ENCODE measurements at places on chromosomes 1 and 21. TPM values are rescaled to one million over a fixed set of nuclear protein-coding genes. Genes with fewer than 3 reads are reported as not detected.

- peaks cover 3% of the 10 kb centered on the region for H3K4me1 ChIP-seq
- no peak overlapping the region for H3K4me3 ChIP-seq
- DNase-seq = no peak
- H3K27ac ChIP-seq = no peak overlapping the region
- H3K36me3 ChIP-seq = no peaks in the 10 kb centered on the region
- H3K27me3 ChIP-seq = no peaks in the 10 kb centered on the region
Observed at GRCh38 chr1:198919667-198920398, 281.0 kb downstream of the PTPRC start.

Gene LRRIQ3
- 0.23 TPM for total RNA-seq

DNA sequence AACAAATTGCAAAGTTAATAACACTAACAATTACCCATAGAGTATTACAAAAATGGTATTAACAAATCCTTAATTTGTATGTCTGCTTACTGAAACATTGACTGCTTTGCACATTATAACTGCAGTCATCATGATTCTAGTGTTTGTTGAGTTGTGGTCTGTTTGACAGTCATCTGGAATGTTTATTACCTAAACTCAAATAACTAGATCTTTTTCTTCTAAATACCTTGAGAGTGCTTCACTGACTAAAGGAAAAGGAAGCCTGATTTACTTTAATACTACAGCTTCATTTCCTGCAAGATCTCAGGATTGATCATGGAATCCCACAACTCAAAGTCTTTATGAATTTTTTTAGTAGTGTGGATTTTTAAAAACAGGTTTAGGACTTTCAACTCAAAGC lies 70.0 kb downstream of the HMCN1 start:
- no peaks in the 10 kb centered on the region for H3K4me1 ChIP-seq
- H3K36me3 ChIP-seq = no peaks in the 10 kb centered on the region
- no peak overlapping the region for H3K27ac ChIP-seq

GRCh38 chr1:59355361-59355760 lies 58.5 kb downstream of the FGGY start:
- H3K27me3 ChIP-seq = no peaks in the 10 kb centered on the region
- H3K36me3 ChIP-seq = no peaks in the 10 kb centered on the region
- no peak overlapping the region for H3K4me3 ChIP-seq
- no peaks in the 10 kb centered on the region for H3K4me1 ChIP-seq
- no peak overlapping the region for H3K27ac ChIP-seq

- DNase-seq = no peak
- H3K27me3 ChIP-seq = no peaks in the 10 kb centered on the region
- H3K4me1 ChIP-seq = peaks cover 18% of the 10 kb centered on the region
- no peaks in the 10 kb centered on the region for H3K36me3 ChIP-seq
- H3K4me3 ChIP-seq = no peak overlapping the region
Observed at GRCh38 chr1:231055271-231055670, 15.2 kb upstream of the FAM89A start.

Gene WLS
- total RNA-seq = 70.6 TPM

DNA sequence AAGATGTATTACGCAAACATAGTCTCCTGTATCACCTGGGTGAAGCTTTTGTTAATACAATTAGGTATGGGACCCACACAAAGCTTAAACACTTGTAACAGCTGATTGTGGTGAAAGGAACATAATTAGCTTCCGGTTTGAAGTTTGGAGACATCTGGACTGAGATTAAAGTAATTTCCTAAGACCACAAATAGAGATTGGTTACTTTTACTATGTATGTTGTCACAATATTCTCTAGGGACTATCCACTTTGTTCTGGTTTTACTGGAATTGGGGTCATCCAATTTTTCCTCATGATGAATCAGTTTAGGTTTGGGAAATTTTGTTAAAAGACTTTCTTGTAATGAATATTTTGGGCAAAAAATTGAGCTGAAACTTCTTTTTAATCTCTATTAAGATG lies 71.8 kb upstream of the SAMSN1 start:
- H3K4me3 ChIP-seq = no peak overlapping the region
- no peaks in the 10 kb centered on the region for H3K27me3 ChIP-seq
- no peaks in the 10 kb centered on the region for H3K36me3 ChIP-seq
- DNase-seq = no peak
- no peak overlapping the region for H3K27ac ChIP-seq

DNA sequence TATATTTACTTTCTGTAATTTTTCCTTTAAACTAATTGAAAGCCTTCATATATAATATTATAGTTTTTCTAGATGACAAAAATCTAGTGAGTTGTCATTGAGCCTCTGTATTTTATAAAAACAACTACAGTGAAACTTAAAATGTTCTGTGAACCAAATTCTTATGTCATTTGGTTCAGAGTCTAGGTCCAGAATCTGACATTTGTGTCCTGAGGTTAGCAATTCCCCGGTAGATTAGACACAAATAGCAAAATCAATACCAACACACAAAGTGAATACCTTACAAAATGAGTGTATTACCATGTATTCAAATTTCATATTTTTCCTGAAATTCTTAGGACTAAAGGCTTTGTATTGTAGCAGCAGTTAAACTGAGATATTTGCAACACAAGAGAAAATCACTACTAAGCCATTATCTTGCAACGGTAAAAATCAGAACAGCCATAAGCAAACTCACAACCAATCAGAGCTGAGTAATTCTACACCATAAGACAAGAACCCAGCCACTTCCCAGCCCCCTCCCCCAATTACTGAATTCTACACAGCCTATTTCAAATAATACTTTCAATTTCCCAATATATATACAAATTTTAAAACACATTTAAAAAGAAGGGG lies 573.5 kb downstream of the SMYD3 start:
- H3K36me3 ChIP-seq = no peaks in the 10 kb centered on the region
- no peaks in the 10 kb centered on the region for H3K27me3 ChIP-seq
- H3K27ac ChIP-seq = no peak overlapping the region
- H3K4me1 ChIP-seq = no peaks in the 10 kb centered on the region
- H3K4me3 ChIP-seq = no peak overlapping the region

- DNase-seq = no peak
- no peak overlapping the region for H3K4me3 ChIP-seq
- no peaks in the 10 kb centered on the region for H3K27me3 ChIP-seq
- H3K36me3 ChIP-seq = no peaks in the 10 kb centered on the region
- no peaks in the 10 kb centered on the region for H3K4me1 ChIP-seq
Observed at GRCh38 chr1:35714921-35715567, 3.6 kb downstream of the C1orf216 start.

DNA sequence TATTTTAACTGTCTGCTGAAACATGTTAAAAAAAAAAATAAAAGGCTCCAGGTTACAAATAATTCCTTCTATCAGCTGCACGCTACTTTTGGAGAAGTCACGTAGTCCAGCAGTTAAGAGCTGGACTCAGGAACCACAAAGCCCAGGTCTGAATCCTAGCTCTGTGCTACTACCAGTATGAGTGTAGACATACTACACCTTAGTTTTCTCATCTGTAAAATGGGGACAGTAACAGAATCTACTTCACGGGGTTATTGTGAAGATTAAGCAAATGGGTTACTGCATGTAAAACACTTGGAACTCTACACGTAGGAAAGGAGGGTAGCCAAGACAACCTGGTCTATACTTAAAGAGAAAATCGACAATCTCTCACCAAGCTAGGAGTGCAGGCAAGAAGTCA lies 48.3 kb downstream of the TARBP1 start:
- no peak for DNase-seq
- H3K27me3 ChIP-seq = no peaks in the 10 kb centered on the region

Gene C1QA
- not detected for total RNA-seq

DNA sequence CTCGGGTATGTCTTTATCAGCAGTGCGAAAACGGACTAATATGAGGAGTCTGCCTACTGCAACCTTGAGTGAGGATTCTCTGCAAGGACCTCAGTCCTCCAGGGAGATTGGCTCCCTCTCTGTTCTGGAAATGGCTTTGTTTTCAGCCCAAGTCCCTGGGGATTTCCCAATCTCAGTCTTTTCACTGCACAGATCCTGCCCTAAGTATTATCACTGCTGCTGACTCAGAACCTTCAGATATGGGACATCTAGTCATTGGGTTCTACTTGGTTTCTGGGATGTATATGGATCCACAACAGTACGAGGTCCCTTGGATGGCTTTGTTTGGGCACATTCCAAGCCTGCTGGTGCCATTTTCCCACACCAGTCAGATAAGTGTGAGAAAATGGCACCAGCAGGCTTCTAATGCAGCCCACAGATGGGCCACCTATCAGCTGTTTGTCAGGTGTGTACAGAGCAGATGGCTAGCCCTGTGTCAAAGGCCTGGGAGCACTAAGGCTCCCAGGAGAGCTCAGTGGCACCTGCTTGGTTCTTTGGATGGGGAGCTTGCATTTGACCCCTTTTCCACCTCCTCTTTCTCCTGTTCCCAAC lies 27.4 kb downstream of the ELF3 start:
- H3K27ac ChIP-seq = peak overlapping the region; percentile 51
- no peak for DNase-seq
- no peaks in the 10 kb centered on the region for H3K27me3 ChIP-seq
- no peak overlapping the region for H3K4me3 ChIP-seq

Gene KCNK2
- total RNA-seq = 0.49 TPM

GRCh38 chr21:40976198-40977109 lies 129.5 kb upstream of the DSCAM start:
- H3K4me3 ChIP-seq = no peak overlapping the region
- peaks cover 17% of the 10 kb centered on the region for H3K4me1 ChIP-seq
- no peaks in the 10 kb centered on the region for H3K36me3 ChIP-seq
- no peaks in the 10 kb centered on the region for H3K27me3 ChIP-seq
- DNase-seq = no peak
- H3K27ac ChIP-seq = peak overlapping the region; percentile 14

Gene CELA2A
- not detected for total RNA-seq

Gene SLC9C2
- not detected for total RNA-seq

- no peak for DNase-seq
- H3K27me3 ChIP-seq = no peaks in the 10 kb centered on the region
- no peak overlapping the region for H3K27ac ChIP-seq
- no peaks in the 10 kb centered on the region for H3K36me3 ChIP-seq
Observed at GRCh38 chr1:198922638-198923430, 284.0 kb downstream of the PTPRC start.

Gene RNU1-2
- 1,622 TPM for total RNA-seq

DNA sequence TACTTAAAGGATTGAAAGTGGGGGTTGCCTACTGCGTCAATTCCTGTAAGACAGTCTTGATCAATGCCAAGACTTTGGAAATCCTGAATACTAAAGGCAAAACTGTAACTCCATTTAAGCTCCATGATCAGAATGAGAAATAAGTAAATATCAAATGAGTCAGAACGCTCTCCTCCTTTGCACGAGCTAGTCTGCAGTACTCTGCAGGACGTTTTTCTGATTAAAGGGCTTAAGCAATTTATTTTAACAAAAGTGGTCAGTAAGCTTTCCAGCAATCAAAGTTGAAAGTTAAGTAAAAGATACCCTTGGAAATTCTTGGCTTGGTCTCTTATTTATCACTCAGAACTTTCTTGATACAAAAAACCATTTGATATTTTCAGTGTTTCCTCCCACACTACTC lies 35.7 kb upstream of the ARHGAP29 start:
- no peaks in the 10 kb centered on the region for H3K4me1 ChIP-seq
- H3K36me3 ChIP-seq = no peaks in the 10 kb centered on the region
- H3K4me3 ChIP-seq = no peak overlapping the region
- H3K27me3 ChIP-seq = no peaks in the 10 kb centered on the region

Gene ADARB1
- 25.8 TPM for total RNA-seq

DNA sequence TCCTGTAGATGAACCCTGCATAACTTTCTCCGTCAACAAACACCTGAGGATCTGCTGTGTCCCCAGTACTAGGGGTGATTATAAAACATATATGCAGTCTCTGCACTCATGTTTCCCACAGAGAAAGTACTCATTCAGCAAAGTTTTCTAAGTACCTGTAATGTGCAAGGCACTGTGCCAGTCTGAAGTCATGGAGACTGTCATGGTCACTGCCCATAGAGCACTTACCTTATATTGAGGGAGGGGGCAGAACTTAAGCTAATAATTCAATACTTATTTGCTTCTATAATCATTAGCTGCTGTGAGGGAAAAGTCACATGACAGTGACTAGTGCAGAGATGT lies 41.2 kb downstream of the MAP3K21 start:
- H3K27me3 ChIP-seq = no peaks in the 10 kb centered on the region
- H3K4me1 ChIP-seq = peaks cover 29% of the 10 kb centered on the region
- DNase-seq = no peak
- peak overlapping the region; percentile 85 for H3K27ac ChIP-seq

GRCh38 chr1:230155021-230155420 lies 88.0 kb downstream of the GALNT2 start:
- H3K27me3 ChIP-seq = no peaks in the 10 kb centered on the region
- H3K36me3 ChIP-seq = no peaks in the 10 kb centered on the region
- peaks cover 23% of the 10 kb centered on the region for H3K4me1 ChIP-seq
- H3K27ac ChIP-seq = no peak overlapping the region

DNA sequence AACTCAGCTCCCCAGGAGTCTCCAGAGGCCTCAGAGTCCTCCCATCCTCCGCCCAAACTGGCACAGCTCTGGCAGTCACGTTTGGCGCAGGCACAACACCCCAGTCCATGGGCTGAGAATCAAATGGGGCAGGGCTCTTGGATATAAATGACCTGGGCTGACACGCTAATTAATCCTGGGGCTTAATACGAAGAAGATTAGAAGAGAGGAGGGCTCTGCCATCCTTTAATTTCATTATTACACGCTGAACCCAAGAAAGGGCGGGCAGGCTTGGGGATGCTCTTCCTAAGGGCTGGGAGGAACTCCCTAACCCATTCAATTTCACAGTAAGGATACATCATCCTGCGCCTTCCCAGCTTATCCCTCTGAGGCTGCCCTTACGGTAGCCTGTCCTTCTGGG lies 2.4 kb downstream of the GRIK3 start:
- no peak overlapping the region for H3K27ac ChIP-seq
- H3K4me3 ChIP-seq = no peak overlapping the region
- no peaks in the 10 kb centered on the region for H3K36me3 ChIP-seq
- no peaks in the 10 kb centered on the region for H3K27me3 ChIP-seq
- no peak for DNase-seq

Gene LRRC38
- total RNA-seq = not detected

GRCh38 chr1:73914951-73915350 lies 283.0 kb downstream of the LRRIQ3 start:
- no peaks in the 10 kb centered on the region for H3K36me3 ChIP-seq
- no peak overlapping the region for H3K27ac ChIP-seq
- no peak overlapping the region for H3K4me3 ChIP-seq
- DNase-seq = no peak
- no peaks in the 10 kb centered on the region for H3K4me1 ChIP-seq

Gene AMY1B
- total RNA-seq = not detected

GRCh38 chr1:226712742-226713419 lies 26.2 kb downstream of the ITPKB start:
- H3K36me3 ChIP-seq = no peaks in the 10 kb centered on the region
- no peak overlapping the region for H3K27ac ChIP-seq
- DNase-seq = no peak
- H3K4me1 ChIP-seq = no peaks in the 10 kb centered on the region
- no peaks in the 10 kb centered on the region for H3K27me3 ChIP-seq

- H3K36me3 ChIP-seq = peaks cover 12% of the 10 kb centered on the region
- no peak for DNase-seq
- no peak overlapping the region for H3K4me3 ChIP-seq
- H3K4me1 ChIP-seq = no peaks in the 10 kb centered on the region
- no peak overlapping the region for H3K27ac ChIP-seq
Observed at GRCh38 chr1:171588230-171588629, 33.8 kb upstream of the MYOCOS start.

Gene RNU5D-1
- total RNA-seq = not detected
